Thoracic aorta (tissue), 2 donors: ENCODE measurements at places on chromosomes 6 and 20.
A peak's percentile ranks its signal among the peaks of the same experiment; 100 is the strongest.

GRCh38 chr20:46331611-46332361, 23.5 kb upstream of the CDH22 start:
- DNase-seq: no peak

GRCh38 chr6:7617801-7618764, 28.1 kb downstream of the SNRNP48 start:
- no peak for DNase-seq

DNA sequence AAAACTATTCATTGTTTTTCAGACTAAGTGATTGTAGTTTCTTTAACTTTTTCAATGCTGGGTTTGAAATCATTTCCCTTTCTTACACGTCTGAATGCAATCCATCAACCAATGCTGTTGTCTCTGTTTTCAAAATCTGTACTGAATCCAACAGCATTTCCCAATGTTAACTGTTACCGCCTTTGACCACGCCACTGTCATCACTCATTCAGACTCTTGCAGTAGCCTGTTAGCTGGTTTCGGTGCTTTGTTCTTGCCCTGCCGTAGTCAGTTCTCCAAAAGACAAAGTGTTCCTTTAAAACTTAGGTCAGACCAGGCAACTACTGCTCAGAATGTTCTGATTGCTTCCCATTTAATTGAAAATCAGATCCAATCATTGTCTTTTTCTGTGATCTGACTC, 131.3 kb downstream of the PLCB4 start:
- no peak for DNase-seq

DNA sequence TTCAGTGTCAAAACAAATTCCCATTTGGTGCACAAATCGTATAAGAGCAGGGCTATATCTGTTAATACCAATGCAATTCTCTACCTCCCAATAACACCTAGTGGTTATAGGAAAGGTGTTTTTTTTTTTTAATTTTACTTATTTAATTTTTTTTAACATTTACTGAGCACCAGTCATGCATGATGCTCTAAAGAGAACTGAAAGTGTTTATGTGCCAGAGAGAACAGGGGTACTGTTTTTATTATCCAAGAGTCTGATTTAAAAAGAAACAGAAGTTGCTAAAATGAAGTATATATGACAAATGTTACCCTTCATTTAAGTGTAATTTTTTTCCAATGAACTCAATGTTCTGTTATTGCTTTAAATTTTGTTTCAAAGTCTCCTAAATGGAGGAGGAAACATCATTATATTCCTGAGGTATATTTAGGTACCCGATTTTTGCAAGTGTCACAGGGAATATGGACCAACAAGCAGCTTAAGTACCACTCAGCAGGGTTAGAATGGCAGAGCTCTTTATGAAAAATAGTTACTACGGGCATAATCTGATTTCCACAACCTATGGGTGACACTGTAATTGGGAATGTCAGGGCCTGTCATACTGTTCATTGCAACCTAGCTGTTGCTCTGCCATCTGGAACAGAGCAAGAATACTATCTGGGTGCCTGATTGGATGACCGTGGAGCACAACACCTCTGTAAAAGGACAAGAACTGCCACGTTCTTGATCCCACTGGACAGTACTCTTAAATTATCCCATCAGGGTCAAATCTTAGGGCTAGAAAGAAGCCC, 195.4 kb downstream of the KHDRBS2 start:
- DNase-seq: no peak

- no peak for DNase-seq
Observed at GRCh38 chr20:62887860-62888239, 26.2 kb upstream of the TCFL5 start.

- no peak for DNase-seq
Observed at GRCh38 chr6:99802396-99803031, 191.5 kb downstream of the MCHR2 start.

DNA sequence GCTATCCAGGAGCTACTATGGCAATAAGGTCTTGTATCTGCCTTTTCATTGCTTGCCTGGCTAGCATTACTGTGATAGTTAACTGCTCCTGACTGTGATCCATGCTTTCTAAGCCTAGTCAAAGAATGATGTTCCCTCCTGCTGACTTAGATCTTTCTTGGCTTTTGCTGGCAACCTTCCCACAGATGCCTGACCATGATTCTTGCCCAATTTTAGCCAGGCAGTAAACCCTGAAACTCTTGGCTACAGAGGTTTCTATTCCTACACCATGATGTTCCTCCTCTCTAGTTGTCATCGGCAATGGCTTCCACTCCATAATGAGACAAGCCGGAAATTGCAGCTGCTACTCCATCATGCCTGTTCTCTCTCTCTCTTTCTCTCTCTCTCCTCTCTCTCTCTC, 238.1 kb downstream of the HAO1 start:
- DNase-seq: no peak

DNA sequence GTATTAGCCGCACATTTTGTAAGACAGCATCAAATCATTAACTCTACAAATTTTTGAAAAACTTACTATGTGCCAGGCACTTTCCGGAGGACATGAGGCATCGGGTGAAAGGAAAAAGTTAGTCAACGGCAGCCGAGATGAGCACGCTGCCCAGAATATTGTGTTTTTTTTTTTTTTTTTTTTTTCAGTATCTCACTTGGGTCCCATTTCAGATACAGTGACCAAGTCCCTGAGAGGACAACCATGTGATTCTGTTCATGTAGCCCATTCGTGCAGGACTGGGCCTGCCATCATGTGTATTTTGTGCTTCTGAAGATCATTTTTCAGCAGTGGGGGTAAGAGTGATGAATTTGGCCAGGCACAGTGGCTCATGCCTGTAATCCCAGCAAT, 1.3 kb downstream of the SLA2 start:
- no peak for DNase-seq

GRCh38 chr6:150704447-150705192, 104.9 kb downstream of the PLEKHG1 start:
- no peak for DNase-seq

DNA sequence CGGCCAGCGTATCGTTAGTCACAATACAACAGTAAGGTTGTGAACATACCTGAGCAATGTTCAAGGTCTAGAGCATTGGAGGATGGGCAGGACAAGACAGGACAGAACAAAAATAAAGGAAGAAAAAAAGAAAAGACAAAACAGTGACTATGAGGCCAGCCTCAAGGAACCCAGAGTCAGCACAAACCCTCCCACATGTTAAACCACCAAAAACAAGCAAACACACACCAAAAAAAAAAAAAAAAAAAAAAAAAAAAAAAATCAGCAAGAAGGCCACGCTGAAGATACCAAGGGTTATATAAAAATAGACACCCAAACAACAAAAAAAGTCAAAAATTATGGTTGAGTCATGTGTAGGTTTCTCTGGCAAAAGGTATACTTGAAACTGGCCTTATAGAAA, 12.8 kb downstream of the MED23 start:
- DNase-seq: no peak

GRCh38 chr20:61683721-61684120, 382.0 kb downstream of the TAF4 start:
- DNase-seq: no peak

DNA sequence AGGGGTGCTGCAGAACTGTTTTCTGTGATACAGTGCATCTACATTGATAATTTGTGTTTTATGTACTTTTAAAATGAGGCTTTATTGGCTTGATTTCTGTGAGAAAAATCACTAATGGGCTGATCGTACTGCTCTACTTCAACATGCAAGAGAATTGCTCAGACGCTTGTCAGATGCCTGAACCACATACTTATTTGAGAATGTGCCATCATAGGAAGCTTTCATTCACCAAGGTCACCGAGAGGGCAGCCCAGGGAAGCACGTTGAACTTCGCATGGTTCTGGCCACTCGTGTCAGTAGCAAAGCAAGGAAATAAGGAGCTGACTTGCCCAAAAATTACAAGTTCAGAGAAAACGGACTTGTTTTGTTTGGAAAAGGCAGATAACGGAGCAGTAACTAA, 168.5 kb upstream of the AKAP12 start:
- DNase-seq: peak; percentile 39

DNA sequence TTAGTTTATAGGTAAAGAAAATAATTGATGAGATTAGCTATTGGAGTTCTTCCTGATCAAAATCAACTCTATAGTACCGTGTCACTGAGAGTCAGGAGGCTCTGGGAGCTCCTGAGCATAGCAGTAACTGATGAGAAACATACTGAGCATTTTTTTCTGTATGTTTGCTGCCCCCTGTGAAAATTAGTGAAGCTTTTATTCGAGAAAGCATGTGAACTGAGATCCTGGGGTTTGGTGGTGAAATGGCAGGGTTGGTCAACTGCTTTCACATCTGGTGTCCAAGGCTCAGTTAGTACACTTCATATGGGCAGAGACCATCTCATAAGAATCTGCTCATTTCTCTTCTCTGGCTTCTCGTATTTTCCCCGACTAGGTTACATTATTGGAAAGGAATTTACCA, 4.1 kb upstream of the ABT1 start:
- DNase-seq: no peak

DNA sequence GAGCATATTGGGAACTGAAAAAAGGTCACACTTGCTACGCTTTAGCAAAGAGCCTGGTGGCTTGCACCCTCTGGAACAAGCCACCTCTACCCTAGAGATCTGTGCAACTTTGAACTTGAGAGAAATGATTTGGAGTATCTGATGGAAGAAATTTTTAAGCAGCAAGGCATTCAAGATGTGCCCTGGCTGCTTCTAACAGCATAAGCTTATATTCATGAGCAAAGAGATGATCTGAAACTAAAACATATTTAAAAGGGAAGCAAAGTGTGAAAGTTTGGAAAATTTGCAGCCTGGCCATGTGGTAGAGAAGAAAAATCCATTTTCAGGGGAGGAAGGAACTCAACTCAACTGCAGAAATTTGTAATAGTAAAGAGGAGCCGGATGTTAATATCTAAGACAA, 71.1 kb downstream of the NINL start:
- no peak for DNase-seq

DNA sequence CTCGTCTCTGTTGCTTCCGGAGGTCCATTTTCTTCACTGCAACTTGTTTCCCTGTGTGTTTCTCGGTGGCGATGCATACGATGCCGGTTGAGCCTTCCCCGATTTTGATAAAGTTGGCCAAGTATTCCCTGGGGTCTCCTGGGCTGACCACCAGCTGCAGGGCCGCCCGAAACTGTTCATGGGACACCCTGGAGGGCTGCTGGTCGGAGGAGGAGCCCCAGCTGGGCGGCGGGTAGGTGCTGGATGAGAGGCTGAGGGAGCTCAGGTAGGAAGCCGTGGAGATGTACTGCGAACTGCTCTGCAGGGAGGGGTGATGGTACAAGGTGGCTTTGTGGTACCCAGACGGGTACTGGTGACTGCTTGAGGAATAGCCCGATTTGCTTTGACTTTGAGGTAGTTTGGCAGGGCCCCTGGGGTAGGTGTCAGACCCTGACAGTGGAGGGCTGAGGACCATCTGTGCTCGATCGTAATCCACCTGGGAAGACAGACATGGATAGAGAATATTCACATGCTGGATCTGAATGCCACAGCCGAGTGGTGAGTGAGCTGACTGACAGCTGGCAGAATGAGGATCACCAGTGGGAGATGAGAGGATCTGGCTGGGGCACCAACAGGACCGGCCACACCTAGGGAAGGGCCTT, 51.6 kb downstream of the LAMP5 start:
- no peak for DNase-seq

DNA sequence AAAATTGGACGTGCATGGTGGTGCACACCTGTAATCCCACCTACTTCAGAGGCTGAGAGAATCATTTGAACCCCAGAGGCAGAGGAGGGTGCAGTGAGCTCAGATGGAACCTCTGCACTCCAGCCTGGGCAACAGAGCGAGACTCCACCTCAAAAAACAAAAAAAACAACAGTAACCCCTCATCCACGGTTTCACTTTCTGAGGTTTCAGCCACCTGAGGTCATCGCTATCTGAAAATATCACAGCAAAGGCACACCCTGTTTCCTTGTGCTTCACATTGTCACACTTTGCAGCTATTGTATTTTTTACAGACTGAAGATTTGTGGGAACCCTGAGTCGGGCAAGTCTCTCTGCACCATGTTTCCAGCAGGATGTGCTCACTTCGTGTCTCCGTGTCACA, 54.1 kb upstream of the FOXQ1 start:
- no peak for DNase-seq

DNA sequence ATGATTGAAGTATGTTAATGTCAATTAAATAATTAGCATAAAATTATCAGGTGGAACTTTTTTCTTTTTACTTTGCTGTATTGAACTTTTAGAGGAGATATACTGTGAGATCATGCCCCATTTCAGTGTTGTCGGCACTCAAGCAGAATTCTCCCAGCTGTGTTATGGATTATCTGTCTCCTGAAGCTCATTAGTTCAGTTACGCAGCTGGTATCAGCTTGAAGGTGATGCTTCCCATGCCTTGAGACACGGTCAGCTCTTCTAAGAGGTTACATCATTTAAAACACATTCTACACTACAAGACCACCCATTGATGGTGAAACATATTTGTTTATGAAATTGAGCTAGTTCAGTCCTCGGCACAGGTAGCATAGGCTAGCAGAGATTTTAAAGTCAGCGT, 68.9 kb upstream of the PHACTR2 start:
- DNase-seq: no peak

DNA sequence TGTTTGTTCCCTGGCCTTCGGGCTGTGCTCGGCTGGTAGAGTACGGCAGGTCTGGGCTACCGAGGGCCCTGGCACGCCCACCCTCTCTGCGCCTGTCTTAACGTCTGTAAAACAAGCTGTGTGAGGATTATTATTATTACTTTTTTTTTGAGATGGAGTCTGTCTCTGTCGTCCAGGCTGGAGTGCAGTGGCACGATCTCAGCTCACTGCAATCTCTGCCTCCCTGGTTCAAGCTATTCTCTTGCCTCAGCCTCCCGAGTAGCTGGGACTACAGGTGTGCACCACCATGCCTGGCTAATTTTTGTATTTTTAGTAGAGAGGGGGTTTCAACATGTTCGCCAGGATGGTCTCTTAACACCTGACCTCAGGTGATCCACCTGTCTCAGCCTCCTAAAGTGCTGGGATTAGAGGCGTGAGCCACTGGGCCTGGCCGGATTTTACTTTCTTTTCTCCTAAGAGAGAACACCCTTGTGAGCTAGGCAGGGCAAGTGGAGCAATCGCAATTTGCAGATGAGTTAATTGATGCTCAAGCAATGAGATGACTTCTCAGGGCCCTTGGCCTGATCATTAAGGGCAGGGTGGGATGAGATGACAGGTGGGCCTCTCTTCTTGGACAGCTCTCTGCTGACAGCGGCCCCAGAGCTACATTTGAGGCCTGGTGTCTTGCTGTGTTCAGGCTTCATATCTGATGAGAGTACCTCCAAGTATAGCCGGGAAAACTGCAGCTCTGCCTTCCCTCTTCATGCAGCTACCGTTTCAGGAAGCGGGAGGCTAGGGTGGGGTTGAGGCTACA, 859 bp upstream of the SMIM29 start:
- no peak for DNase-seq

DNA sequence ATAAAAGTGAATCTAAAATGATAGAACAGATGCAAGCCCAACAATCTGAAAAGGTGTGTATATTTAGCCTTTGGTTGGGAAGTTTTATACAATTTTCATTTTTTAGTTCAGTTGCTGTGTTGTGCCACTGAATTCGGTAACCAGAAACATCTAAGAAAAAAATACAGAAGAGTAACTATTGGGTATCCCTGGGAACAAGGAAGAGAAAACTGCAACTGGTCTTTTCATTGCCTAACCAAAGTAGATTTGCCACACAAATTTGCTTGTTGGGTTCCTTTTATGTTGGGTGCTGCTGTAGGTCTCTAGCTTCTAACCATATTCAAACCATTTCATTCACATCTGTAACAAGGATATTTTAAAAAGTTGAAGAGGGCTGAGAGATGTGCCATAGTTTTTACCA, 2.8 kb upstream of the TMEM30A start:
- no peak for DNase-seq
